ENCODE measurements at places on chromosomes 2 and 18.
A peak's percentile ranks its signal among the peaks of the same experiment; 100 is the strongest.

DNA sequence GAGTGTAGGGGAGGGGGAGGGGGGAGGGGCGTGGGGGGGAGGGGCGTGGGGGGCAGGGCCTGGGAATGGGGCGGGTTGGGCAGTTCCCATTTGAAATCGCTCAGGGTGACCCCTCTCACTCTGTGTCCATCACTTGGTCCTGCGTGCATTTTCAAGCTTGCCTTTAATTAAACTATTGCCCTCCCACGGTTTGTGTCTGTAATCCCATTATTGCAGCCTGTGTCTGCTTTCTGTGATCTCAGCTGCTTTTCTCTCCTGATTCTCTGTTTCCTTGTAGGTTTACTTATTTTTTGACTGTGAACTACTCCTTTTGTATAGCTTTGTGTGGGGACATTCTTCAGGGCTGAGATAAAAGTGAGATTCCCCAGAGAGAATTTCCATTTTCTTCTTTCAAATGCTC, 1.3 kb downstream of the DCDC2C start:
- DNase-seq: no peak

DNA sequence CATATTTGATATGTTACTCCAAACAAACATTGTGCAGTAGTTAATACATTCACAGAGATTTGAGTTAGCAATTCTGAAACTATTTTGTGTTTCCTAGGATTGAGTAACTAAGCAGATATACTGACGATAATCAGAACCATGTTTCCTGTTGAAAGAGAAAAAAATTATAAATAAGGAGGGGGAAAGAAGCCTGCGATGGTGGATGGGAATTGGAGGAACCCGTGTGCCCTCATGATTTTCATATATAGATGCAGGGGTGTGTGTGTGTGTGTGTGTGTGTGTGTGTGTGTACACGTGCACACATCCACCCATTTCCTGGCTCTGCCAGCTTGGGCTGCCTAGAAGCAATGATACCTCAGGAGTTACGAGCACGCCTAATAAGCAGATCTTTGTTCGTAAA, 56.9 kb downstream of the LPIN2 start:
- peak; percentile 48 for DNase-seq

GRCh38 chr2:144920755-144921530, 401.0 kb upstream of the ZEB2 start:
- DNase-seq: no peak

DNA sequence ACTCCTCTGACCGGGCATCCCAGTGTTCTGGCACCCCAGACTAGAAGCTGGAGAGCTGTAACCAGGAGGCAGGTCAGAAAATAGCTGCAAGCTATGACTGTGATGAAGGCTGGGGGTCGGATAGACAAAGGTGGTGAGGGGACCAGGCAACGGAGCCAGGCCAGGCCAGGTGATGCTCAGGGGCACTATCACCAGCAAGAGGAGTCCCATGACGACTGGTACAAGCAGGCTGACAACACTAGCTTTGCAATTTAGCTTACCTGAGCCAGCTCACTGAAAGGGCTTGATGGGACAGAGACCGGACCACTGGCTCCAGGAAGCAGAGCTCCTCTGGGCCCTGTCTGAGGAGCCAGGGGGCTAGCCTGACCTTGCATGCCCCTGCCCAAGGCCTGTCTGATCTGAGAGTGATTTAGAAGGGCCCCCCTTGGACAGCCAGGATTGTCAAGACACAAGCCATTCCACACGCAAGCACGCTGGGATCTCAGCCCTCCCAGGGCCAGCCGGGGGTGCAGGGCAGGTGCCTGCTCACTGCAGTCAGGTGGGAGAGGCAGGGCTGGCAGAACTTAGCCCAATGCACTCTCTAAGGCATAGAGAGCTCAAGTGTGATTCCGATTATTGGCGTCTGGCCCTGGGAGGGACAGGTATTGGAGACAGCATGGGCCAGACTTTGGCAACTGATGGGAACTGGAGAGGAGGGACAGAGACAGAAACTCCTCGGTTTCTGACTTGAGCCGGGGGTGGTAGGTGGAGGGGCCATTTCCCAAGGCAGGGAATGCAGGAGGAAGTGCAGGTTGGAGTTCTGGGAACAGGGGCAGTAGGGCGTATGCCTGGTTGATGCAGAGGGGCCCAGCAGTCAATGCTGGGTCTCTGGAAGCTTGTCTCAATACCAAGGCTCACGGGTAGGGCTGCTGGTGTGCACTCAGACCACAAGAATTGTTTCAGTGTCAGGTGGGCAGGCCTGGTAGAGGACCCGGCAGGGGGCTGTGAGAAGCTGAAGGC, 47.7 kb downstream of the MYO7B start:
- no peak for DNase-seq

DNA sequence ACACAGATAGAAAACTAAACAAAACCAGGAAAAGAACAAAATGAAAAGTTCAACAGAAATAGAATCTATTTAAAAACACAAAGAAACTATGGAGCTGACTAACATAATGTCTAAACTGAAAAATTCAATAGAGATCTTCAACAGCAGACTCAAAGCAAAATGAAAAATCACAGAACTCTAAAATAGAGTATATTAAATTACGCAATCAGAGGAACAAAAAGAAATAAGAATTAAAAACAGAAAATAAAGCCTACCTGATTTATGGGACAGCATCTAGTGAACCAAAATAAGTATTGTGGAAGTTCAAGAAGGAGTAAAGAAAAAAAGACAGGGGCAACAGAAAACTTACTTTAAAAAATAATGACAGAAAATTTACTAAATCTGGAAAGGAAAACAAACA, 152.1 kb upstream of the GALNT5 start:
- no peak for DNase-seq

GRCh38 chr2:224134003-224134734, 95.1 kb upstream of the SERPINE2 start:
- DNase-seq: no peak

GRCh38 chr18:46672062-46672970, 15.3 kb upstream of the LOXHD1 start:
- no peak for DNase-seq

DNA sequence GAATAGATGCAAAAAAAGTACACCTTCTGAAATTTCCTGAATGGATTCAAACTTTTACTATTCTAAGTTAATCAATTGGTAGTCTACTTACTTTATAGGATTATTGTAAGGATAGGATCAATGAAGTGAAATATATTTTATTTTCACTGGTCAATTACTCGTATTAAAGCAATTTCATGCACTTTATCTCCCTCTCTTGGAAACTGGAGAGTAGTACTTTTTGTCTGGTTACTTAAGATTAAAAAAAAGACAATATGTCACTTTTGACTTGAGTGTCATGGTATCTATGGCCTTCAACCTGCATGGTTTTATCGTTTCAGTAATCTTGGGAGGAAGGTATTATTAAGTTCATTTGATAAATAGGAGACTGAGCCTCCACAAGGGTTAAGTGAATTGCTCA, 1.0 kb upstream of the KYNU start:
- DNase-seq: no peak

GRCh38 chr2:151770995-151771394, 36.7 kb upstream of the NEB start:
- DNase-seq: no peak

DNA sequence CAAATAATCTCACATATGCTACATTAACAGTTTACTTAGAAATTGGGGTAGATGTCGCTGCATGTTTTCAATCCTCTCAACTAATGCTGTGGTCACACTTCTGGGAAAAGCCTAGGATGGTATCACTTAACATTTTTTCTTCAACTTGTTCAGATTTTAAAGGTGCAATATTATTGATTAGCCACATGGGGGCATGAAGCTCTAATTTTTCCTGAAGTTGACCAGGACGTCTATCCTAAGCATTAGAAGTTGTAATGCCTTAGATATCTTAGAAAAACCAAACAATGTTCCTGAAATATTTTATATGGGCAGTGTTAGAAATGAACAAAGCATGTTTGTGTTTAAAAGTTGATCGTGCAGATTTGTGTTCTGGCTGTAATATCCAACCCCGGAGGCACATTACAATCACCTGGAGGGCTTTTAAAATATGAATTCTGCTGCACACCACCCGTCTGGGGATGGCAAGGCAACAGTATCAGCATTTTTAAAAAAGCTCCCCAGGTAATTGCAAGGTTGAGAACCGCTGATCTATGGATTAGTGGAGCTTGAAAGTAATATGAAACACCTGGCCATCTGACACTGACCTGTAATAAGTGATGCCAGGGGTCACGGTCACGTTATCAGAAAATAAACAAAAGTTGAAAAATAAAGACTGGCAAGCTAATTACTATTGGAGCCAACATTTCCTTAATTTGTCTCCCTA, 100.5 kb upstream of the LMAN1 start:
- DNase-seq: no peak

DNA sequence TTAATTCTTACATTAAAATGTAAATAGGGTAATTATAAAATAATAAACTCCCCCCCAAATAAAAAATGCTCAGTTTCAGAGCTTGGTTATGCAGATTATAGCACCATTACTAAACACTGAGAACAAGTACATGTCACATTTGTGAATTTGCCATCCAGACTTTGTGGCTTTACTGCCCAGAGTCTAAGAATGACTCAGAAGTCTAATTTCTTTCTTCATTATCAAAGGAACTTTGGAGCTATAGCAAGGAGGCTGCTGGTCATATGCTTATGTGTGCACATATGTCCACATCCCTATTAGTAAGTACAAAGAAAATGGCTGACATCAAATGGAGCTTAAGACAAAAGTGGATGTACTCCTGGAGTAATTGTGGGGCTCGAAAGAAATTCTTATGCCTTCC, 248.5 kb upstream of the SESTD1 start:
- DNase-seq: no peak

- DNase-seq: no peak
Observed at GRCh38 chr2:32011485-32011960, 715 bp upstream of the MEMO1 start.

- no peak for DNase-seq
Observed at GRCh38 chr18:48340560-48340959, 68.6 kb downstream of the ZBTB7C start.

GRCh38 chr2:240956935-240957655, 41.3 kb upstream of the SNED1 start:
- DNase-seq: no peak

GRCh38 chr18:9741793-9742523, 33.9 kb downstream of the RAB31 start:
- DNase-seq: no peak

DNA sequence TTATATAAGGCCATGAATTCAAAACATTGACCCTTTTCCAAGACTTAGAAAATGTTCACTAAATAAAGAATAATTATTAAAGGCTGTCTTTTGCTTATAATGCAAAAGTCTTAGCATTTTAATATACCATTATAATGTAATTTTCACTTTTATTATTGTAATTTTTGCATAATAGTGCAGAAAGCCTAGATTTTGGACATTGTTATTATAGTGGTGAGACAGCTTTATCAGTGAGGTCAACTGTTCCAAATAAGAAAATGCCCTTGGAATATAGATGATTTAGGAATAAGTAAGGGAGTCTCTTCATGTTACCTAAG, 56.6 kb downstream of the ATIC start:
- no peak for DNase-seq

DNA sequence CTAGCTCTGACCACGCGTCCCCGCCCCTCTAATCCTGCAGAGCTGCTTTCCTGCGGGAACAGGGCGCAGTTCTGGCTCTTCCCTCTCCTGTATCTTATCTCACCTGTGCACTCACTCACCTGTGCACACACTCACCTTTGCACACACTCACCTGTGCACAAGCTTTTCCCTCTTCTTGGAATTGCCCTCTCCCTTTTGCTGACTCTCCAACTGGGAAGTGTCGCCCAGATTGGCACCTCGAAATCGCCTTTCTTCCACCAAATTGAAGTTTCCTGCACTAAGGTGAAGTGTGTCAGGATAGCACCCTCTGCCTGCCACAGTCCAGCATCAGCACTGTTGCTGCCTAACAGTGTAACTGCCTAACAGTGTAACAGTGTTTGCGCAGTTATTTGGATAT, 566 bp upstream of the CMPK2 start:
- DNase-seq: no peak

- DNase-seq: no peak
Observed at GRCh38 chr2:237819231-237819630, 20.7 kb downstream of the RBM44 start.

DNA sequence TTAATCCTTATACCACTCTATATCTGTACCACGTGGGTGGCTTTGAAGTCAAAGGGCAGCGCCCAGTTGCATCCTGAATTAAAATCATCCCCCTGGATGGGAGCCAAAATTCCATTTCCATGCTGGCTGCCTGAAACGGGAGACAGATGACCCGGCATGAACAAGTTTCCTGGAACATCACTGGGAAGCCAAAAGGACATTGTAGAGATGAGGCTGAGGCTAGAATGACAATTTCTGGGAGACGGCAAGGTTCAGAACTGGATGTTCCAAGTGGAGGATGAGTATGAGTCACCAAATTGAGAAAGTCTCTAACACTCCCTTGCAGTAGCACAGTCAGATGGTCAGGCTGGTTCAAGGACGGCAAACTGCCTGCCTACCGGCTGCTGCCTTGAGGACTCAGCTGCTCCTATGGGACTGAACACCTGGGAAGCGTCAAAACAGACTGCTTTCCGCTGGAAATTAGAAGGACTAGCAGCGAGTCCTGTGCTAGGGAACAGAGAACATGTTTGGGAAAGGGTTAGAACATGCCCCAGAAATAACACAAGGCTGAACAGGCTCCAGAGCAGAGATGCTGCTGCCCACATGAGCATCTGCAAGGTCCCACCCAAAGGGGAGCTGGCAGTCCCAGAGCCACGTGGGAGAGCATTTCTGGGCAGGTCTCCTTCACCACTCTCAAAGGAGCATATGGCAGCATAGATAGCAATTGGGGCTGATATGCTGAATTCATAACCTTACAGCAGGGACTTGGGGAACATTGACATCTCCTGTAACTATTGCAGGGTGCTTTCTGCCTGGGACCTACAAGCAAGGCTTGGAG, 32.0 kb downstream of the YPEL5 start:
- DNase-seq: no peak

DNA sequence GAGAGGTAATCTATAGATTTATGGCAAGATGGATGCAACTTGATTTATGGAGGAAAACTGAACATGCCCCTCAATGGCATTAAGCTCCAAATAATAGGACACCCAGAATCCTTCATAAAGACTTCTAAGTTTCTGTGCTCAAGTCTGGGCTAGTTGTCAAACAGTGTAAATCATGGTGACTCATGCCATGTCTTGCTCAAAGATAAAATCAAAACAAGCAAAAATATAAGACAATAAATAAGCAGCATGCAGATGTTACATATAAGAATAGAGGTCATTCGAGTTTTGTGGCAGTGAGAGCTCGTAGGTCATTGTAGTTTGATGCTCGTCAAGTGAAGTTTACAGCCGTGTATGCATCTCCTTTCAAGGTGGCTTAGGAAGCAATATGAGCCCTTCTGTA, 403.2 kb downstream of the THSD7B start:
- DNase-seq: no peak

DNA sequence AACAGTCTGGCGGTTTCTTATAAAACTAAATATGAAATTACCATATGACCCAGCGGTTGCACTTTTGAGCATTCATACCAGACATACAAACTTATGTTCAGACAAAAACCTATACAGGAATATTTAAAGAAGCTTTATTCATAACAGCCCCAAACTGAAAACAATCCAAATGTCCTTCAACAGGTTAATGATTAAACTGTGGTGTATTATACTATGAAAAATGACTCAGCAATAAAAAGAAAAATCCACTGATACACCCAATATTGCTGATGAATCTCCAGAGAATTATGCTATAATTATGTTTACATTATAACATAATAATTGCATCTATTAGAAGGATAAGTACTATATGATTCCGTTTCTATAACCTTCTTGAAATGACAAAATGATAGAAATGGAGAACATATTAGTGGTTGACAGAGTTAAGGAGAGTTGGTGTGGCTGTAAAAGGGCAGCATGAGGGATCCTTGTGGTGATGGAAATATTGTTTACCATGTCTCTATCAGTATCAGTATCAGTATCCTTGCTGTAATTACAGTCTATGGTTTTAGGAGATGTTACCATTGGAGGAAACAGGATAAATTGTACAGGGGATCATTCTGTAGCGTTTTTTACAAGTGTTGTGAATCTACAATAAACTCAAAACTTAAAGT, 127.1 kb downstream of the DSC3 start:
- DNase-seq: no peak
